Ovary (tissue), 10 donors: ENCODE measurements at places on chromosomes 7 and 10. TPM values are rescaled to one million over a fixed set of nuclear protein-coding genes. Genes with fewer than 3 reads are reported as not detected.

- DNase-seq, result no peak
Observed at GRCh38 chr10:124282326-124282725, 136.4 kb downstream of the OAT start.

DNA sequence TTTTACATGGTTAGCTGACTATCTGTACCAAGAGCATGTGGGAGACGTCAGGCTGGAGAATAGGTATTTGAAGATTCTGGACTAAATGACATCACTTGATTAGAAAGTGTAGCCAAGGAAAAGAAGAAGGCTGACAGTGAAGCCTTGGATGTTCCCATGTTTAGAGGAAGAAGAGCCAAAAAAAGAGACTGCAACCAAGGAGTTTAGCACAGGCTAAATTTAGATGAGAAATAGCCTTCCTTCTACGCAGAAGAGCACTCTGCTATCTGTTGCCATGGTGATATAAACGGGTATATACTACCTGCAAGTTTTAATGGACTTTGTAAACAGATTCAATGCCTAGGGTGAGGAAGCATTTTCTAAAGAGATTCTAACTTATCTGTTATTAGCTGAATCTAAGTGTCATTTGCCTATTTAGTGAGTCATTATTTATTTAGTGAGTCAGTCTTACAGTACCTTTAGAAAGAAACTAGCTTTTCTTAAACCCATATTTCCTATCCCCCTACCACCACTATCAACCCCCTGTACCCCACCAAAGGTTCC, 69.8 kb downstream of the CDK6 start:
- no peak for DNase-seq

DNA sequence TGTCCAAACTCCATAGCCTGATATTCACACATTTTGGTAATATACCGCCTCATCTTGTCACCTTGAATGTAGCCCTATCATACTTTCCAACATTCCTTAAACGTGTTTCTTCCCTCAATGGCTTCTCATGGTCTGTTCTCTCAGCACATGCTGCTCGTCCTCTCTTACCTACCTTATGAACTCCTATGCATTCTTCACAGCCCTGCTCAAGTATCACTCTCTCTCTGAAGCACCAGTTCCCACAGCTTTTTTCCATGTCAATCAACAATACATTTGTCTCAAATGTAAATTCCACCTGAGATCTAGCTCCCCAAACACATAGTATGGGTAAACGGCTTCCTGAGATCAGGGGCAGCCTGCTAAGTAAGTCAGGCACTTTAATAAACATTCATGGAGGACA, 85.2 kb upstream of the ZMIZ1 start:
- DNase-seq, result no peak

DNA sequence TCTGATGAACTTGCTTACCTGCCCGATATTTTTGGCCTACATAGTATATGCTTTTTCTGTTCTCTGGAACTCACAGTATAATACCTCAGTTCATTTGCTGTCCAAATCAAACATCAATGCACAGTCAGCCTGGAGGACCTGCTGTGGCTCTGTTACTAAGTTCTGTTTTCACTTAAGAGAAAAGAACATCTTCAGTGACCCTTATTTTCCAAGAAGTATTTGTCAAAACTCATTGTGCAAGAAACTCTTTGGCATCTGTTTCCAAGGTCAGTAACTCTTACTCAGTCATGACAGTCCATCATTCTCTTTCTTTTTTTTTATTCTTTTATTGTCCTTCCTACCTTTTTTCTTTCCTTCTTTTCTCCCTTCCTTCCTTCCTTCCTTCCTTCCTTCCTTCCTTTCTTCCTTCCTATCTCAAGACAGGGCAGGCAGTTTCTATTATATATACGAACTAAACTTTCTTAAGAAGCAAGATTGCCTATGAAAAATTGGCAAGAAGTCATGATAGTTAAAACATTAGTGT, 37.8 kb upstream of the SEM1 start:
- no peak for DNase-seq

- DNase-seq, result no peak
Observed at GRCh38 chr10:112959207-112959838, 9.3 kb downstream of the TCF7L2 start.

- DNase-seq, result no peak
Observed at GRCh38 chr10:30816820-30817171, 187.2 kb upstream of the LYZL2 start.

- no peak for DNase-seq
Observed at GRCh38 chr7:107842213-107842612, 39.2 kb upstream of the SLC26A3 start.

- no peak for DNase-seq
Observed at GRCh38 chr7:2247141-2247995, 5.3 kb downstream of the NUDT1 start.

GRCh38 chr10:17671307-17671706, 27.4 kb downstream of the STAM start:
- DNase-seq, result no peak

GRCh38 chr10:28008054-28008453, 9.2 kb upstream of the ODAD2 start:
- DNase-seq, result no peak

GRCh38 chr10:92972066-92972870, 88.3 kb upstream of the CYP26C1 start:
- no peak for DNase-seq

DNA sequence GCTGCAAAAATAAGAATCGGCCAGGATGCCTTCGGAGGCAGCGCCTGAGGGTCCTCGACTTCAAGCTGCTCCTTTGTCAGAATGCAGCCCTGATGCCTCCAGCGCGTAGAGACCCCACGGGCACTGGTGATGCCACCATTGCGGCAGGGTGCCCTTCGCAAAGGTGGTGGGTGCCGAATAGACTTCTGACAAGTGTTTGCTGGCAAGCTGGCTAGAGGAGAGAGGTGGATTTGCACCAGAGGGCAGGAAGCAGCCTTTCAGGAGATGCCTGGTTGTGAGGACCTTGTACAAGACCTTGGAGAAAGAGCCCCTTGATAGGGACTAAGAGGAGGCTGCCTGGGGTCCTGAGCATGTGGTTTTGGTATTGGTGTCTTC, 103.2 kb upstream of the PPIF start:
- DNase-seq, result no peak

DNA sequence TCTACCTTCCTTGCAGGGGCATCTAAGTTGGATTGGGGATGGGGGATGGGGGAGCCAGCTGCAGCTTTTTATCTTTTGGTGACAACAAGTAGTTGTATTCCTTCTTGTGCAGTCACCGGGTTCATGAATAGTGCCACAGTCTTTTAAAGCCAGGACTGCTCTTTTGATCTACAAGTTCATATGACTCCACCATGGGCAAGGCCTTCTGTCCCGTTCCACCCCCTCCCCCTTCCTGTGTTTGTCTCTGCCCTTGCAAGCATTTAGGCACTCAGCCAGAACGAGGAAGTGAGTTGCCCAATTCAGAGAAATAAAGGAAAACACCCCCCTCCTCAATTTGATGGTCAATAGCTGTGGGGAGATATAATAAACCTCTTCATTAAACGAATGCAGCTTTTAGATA, 44.8 kb upstream of the EGR2 start:
- no peak for DNase-seq

DNA sequence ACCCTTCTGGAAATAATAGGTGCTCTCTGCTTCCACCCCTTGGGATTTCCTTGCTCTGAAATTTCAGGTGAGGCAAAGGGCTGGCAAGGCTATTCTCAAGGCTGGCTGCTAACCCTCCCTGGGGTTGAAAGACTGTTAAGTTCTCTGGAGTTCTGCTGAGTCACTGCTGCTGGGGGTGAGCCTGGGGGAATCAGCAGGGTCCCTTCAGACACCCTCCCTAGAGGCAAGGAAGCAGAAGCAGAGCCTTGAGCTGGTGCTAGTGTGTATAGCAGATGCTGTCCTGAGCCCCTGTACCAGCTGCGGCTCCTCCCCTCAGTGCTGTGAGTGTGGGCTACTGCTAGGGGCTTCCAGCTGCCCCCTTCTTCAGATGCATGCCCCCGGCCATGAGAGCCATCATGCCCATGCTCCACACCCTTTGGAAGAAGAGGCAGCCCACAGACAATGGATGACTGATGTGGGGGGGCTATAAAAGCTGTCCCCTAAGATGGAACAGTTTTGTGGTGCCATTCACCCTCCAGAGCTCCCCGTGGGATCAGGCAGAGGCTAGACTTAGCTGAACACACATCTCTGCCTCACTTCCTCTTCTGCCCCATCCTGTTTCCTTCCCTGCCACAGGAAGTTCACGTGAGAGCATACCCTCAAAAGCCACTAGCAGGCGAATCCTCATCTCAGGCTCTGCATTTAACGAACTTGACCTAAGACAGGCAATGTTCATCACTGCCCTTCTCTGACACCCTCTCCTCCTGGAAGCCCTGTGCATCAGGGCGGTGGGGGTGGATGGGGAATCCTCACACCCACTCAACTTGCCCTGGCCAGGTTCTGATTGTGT, 91.8 kb downstream of the SH3PXD2A start:
- DNase-seq, result no peak

DNA sequence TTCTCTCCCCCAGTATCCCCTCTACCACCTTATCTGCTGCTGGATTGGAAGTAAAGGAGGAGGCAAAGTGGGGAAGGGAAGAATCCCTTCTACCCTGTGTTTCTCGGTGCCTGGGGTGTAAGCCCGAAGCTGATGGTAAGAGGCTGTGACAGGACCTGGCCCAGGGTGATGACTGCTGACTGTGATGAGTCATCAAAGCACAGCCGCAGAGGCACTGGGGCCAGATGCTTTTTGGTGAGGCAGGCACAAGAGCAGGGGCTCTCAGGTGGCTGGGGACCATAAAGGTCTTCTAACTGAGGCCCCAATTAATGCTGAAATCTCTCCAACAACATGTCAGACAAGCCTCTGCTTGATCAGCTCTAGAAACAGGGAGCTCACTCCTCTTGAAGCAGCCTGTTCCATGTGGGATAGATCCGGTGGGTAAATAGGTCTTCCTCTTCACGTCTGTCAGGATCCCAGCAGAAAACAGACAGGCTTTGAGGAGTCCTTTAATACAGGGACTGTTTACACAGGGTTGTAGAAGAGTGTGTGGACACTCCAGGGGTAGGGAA, 86.1 kb upstream of the PCBD1 start:
- DNase-seq, result no peak

DNA sequence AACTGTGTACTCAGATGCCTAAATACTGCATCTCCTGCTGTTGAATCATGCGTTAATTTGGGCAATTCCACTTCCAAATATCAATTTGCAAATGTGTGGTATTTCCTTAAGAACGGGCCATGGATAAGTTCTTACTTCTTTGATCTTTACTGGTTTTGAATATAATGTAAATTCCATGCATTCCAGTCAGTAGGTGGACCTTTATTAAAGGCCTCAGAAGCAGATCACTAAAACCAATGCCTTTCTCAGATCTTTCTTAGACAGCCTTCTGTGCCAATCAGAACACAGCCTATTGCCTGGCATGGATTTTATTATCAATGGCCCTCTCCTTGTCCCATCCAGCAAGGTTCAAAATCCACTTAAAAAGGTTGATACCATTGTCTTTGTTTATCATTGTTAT, 21.5 kb upstream of the POM121L12 start:
- DNase-seq, result no peak

DNA sequence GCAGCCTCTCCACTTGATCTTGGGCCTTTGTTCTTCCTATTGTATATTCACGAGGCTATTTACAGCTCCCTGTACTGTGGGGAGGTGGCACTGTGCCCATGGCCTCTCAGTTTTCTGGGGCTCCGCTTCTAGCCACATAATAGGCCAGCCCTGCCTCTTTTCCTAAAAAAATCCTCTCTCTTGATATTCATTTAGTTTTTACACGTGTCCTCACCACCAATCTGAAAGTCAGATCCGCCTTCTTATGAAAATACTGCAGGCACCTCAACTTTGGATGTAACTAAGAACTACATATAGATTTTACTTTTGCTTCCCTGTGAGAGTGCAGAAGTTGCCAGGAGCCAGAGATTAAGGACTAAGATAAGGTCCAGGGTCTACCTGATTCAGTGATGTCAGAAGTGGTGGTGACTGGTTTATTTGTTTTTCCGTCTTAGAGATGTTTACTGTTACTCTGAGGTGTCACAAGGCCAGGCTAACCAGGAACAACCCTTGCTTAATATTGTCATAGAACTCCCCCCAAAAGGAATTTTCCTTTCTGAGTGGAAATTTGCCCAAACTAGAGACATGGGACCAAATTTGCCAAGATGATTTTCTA, 7.8 kb downstream of the BAMBI start:
- DNase-seq, result no peak

- no peak for DNase-seq
Observed at GRCh38 chr10:71178880-71179279, 33.5 kb upstream of the UNC5B start.

- DNase-seq, result no peak
Observed at GRCh38 chr10:108612485-108612884, 1310.8 kb downstream of the XPNPEP1 start.

- DNase-seq, result no peak
Observed at GRCh38 chr10:119498889-119499676, 43.4 kb downstream of the RGS10 start.

DNA sequence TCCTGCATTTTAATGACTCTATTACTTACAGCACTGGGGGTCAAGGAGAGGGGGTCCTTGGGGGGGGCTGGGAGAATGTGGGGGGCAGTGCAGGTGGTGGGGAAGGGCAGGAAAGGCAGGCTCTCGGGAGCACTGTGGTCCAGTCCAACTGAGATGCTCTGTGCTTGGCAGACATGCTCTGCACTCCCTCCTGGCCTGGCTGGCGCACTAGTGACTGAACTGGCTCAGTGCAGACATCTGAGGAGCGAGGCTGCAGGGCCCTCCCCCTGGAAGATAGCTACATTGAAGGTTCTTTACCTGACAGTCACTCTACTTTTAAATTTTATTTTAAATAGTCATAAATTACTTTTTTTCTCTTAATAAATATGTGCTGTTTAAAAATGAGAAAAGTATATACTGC, 105.7 kb downstream of the NEURL1 start:
- peak; percentile 45 for DNase-seq

- no peak for DNase-seq
Observed at GRCh38 chr7:152485826-152486225, 50.0 kb upstream of the KMT2C start.

The CHAT gene
- not detected for total RNA-seq

The SPDYE2B gene
- not detected for total RNA-seq

The TBXAS1 gene
- total RNA-seq, result 4.0 TPM

The HOXA11 gene
- total RNA-seq, result 1.8 TPM

The GATAD1 gene
- total RNA-seq, result 53.9 TPM

The IGF2BP3 gene
- total RNA-seq, result 0.23 TPM

The COL26A1 gene
- total RNA-seq, result 0.38 TPM

The GRID2IP gene
- 0.40 TPM for total RNA-seq

The NSUN6 gene
- total RNA-seq, result 15.0 TPM
